MM.1S (cell line): ENCODE measurements at places on chromosomes 2 and 18.

DNA sequence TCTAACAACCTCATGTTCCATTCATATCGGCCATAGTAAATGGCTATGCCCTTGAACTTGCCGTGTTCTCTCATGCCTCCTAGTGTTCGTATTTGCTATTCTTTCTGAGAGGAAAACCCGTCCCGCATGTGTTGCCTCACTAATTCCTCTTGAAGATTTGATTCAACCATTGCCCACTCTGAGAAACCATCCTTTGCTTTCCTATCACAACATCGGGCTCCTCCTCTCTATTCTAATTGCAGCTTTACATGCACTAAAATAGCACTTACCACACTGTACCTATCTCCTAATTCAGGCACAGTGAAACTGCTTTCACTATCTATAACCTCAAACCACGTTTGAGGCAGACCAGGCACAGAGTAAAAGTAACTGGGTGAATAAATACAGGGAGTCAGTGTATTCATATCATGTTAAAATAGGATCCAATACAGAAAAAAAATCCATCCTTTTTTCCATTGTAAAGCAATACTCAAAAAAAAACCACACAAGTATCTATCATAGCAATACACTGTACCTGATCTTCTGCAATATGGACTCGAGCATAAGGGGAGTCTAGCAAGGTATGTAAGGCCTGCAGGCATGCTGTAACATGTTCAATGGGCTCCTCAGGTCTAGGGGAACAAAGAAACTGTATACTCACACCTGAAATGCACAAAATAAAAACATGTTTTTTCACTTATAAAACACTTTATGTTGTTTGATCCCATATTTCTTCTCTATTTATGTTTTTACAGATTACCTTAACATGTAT lies 39.0 kb upstream of the STRN start:
- DNase-seq, result peak; percentile 71

- no peak for DNase-seq
These were observed 68.5 kb downstream of the USP40 start for GRCh38 chr2:233498126-233498525.

- DNase-seq, result no peak
These were observed 133.5 kb downstream of the TANC1 start for GRCh38 chr2:159101755-159102489.

GRCh38 chr2:134777593-134777992 lies 58.8 kb upstream of the TMEM163 start:
- DNase-seq, result no peak

- DNase-seq, result peak; percentile 57
These were observed 136.1 kb downstream of the ICOS start for GRCh38 chr2:204072443-204073324.

GRCh38 chr2:60029566-60029883 lies 523.9 kb downstream of the BCL11A start:
- DNase-seq, result no peak

- DNase-seq, result no peak
These were observed 315.0 kb upstream of the SMIM21 start for GRCh38 chr18:75742516-75742915.

- DNase-seq, result no peak
These were observed 853.1 kb upstream of the SALL3 start for GRCh38 chr18:78126536-78126935.
